ENCODE measurements at places on chromosomes 7 and 10.

DNA sequence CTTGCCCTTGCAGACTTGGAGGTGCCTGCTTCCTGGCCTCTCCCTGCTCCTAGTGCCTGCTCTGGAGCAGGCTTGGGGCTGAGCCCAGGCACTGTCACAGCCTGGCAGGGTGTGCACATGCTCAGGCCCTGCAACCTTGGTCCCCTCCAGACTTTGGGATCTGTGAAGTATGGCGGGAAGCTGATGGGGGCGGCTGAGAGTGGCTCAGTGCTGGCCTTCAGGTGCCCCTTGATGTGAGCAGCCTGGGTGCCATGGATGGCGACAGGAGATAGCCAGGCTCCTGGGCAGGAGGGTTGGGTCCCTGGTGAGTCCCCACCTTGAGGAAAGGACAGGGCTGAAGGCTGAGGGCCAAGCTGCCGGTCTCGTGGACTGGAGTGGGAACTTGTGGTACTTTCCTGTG lies 700.4 kb upstream of the KCND2 start:
- no peak for DNase-seq

DNA sequence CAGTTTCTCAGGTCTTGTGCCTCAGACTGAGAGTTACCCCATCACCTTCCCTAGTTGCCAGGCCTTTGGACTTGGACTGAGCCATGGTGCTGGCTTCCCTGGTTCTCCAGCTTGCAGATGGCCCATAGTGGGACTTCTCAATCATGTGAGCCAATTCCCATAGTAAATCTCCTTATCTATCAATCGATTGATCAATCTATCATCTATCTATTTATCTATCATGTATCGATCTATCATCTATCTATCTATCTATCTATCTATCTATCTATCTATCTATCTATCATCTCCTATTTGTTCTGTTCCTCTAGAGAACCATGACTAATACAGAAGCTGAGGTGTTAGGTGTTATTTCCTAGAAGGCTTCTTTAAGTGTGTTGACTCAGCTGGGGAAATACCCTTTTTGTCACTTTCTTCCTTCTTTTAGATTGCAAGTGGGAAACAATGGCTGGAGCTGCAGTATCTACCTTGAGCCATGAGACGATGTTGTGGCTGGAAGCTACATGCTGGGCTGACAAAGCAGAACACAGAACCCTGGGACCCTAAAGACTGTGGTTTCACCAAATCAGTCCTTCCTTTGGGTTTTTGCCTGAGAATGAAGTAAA lies 234.7 kb upstream of the GLI3 start:
- DNase-seq, result no peak

GRCh38 chr7:7524121-7524520 lies 11.6 kb downstream of the COL28A1 start:
- no peak for DNase-seq

DNA sequence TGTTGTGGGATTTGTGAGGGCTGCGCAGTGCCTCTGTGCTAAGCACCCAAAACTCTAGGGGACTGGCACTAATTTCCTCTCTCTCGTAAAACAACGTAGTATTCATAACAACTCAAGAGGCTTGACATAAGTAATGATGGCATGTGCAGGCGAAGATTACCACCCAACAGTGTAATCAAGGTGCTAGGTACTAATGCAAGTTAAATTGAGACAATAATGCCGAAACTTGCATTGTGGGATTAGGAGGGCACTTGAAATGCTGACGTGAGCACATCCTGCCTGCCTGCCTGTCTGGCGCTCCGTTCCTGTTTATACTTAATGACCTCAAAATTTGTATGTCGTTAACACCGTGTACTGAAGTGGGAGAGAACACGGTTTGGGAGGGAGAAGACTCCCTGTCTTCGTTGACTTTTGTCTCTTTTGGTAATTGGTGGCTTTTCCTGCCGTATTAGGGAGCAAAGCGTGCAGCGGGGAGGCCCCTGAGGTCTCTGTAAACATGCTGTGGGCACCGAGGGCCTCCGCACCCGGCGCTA lies 139.0 kb downstream of the MGMT start:
- no peak for DNase-seq

DNA sequence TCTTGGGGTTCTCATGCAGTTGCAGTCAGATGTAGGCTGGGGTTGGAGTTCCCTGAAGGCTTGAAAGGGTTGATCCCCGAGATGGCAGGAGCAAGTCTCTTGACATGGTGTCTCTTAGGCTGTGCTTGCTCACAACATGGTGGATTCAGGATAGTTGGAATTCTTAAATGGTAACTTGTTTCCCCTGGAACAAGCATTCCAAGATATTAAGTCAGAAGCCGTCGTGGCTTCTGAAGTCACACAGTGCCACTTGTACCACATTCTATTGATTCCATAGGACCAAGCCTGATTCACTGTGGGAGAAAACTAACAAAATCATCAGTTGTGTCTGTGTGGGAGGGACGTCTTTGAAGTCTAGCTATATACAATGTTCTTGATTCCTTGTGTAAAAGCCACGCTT lies 3.5 kb upstream of the SLC35B4 start:
- DNase-seq, result no peak
